ENCODE measurements at places on chromosomes 1 and 21.

- DNase-seq = no peak
Observed at GRCh38 chr1:247855911-247856310, 1.1 kb upstream of the TRIM58 start.

- no peak for DNase-seq
Observed at GRCh38 chr21:41367301-41367944, 5.6 kb downstream of the MX2 start.

- no peak for DNase-seq
Observed at GRCh38 chr1:7008331-7008730, 223.1 kb downstream of the CAMTA1 start.

- DNase-seq = no peak
Observed at GRCh38 chr1:208917281-208917680, 666.2 kb upstream of the CAMK1G start.

DNA sequence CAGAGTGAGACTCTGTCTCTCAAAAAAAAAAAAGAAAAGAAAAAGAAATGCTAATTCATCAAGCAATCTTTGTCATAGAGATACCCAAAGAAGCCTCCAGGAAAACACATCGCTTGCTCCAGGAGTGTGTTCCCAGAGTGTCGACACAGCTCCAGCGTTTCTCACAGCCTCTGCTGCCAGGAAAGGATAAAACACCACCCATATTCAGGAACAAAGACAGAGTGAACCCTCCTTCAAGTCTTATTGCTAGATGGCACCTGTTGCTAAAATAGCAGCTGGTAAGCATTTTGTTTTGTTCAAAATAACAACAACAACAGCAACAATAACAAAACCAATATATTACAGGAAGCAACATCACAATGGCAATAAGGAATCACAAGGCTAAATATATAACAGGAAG is 3.1 kb downstream of the ILDR2 start:
- DNase-seq = no peak

DNA sequence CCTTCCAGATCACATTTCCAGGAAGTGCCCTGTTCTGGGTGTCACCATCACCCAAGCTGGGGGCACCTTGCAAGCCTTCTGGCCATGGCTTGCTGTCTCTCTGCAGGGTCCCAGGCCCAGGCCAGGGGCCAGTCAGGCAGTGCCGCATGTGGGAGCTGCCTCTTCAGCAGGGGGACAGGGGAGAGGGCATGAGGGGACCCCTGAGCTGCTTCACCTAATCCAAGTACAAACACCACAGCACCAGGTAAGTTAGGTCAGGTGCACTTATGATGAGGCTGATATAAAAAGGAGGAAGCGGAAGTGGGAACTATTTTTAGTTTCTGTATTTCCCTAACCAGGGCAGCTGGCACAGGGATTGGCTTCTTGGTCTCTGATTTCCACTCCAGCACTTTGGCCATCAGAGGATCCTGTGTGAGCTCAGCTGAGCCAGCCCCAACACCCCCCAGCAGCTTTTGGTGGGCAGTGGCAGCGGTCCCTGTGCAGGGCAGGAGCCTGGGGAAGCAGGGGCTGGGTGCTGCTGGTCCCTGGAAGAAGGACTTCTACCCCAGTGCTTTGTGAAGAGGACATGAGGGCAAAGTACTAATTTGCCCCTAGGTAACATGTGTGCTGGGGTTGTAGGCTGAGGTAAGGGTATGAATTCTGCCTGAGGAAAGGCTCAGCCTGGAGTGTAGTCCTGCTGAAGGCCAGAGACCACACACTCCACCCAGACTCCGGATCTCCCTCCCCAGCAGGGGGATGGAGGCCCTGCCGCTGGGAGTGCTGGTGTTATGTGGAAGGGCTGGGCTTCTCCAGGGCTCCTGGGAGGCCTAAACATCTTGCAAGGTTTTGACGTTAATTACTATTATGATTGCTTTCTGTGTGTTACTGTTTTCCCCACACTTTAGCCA is 3.3 kb upstream of the PCBP3 start:
- no peak for DNase-seq

DNA sequence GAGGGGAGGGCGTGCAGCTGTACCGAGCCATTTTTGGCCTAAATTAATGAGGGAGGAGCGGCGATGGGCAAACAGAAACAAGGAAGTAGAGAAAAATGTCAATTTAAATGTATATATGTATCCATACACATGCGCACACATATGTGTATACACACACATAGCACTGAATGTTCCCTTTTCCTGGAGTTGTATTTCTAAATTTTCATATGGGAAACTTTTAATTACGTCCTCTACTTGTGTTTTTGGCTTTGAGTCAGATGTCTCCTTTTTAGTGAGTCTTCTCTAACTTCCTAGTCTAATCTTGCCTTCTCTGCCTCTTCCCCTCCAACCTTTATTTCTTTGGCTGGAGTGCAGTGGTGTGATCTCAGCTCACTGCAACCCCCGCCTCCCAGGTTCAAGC is 15.4 kb upstream of the CYYR1 start:
- DNase-seq = no peak

GRCh38 chr1:174954073-174954460 is 45.7 kb upstream of the CACYBP start:
- no peak for DNase-seq

Measured in AG04449 (cell line).